Stimulated activated CD4-positive, alpha-beta T cell treated with anti-CD3 and anti-CD28 coated beads, Interleukin-1b, Interleukin-23, amount 100 ng/mL, for 24 hours (primary cell): ENCODE measurements at places on chromosomes 4 and X.

- no peak for DNase-seq
Observed at GRCh38 chrX:77689376-77689775, 96.6 kb downstream of the ATRX start.

DNA sequence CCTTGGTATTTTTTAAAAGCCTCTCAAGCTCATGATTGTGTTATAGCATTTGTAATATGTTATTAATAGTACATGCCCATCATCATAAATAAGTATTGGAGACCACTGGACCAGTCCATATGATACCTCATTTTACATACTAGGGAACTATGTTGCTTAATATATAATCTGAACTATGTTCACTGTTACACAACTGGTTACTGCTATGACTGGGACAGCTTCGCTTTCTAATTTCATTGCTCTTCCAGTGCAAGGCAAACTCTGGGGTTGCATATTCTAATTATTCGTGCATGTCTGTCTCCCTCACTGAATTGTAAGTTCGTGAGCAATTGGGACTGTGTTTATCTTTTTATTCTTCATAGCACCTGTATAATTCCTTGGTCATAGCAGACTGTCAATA lies 330.5 kb downstream of the RAPGEF2 start:
- no peak for DNase-seq

DNA sequence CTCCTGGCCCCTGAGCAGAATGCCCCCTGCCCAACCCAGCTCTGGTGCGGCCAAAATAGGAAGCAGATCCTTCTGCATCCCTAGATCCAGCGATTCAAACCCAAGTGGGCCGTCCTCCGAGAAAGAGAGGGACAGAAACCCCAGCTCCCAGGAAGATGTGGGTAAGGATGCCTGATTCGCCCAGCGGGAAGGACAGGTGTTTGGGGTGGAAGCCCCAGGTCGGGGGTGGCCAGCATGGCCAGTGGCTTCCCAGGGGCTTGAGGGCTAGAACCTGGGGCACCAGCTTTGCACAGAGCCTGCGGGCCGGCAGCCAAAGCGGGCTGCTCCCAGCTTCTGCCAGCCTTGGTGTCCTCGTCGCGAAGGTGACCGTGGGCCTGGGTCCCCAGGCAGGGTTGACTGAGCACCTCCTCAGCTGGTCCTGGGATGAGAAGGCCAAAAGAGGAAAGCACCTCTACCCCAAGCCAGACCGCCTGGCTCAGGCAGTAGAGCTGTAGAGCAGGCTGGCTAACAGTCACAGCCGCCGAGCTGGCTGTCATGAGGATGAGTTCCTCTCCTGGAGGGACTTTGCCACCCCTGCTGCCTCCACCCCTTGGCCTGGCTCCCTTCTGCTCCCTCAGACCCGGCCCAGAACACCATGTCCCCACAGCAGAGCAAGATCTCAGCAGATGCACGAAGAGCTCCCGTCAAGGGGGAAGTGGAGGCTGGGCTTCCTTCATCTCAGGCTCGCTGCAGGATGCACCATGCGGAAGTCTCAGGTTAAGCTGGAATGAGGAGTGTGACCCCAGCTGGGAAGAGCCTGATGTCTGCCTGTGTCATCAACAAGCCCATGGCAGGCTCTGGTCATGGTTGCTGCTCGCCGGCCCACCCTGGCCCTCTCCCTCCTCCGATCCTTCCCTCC lies 59.9 kb downstream of the CPZ start:
- no peak for DNase-seq

DNA sequence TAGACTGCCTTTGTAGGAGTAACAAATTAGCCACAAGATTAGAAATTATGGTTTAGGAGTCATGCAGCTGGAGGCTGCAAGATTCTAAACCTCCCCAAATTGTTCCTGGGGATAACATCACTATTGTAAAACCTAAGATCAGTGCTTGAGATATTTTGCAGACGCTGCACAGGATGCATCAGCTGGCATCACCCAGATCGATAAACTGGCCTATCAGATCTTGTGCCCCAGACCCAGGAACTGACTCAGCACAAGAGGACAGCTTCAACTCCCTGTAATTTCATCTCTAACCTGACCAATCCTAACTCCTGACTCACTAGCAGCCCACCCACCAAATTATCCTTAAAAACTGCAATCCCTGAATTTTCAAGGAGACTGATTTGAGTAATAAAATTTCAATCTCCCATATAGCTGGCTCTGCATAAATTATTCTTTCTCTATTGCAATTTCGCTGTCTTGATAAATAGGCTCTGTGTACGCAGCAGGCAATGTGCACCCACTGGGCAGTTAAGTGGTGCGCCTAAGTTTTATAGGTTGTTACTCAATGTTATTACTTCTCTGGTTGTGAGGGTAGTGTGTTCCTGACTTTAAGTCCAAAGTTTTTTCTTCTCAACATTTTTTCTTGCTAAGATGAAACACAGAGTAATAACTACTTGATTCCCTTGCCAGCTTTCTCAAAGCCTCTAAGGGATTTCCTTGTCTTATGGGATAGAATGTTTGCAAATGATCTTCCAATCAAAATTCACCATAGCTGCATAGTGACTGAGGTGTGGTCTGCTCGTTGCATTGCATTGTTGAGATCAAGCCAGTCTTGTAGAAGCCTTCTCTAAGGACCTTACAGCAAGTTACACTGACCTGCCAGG lies 312.3 kb upstream of the DKK2 start:
- no peak for DNase-seq

DNA sequence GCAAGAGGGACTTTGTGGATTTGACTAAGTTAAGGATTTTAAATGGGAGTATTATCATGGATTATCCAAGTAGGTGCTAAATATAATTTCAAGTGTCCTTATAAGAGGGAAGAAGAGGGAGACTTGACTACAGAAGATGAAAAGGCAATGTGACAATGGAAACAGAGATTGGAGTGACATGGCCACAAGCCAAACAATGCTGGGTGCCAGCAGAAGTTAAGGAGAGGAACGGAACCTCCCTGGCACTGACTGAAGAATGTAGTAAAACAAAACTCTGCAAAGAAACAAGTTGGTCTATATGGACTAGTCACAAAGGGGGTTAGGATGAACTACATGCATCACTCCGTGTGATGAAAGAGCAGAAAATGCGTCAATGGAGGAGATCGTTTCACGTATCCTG lies 395.8 kb upstream of the GALNT7 start:
- DNase-seq: no peak

DNA sequence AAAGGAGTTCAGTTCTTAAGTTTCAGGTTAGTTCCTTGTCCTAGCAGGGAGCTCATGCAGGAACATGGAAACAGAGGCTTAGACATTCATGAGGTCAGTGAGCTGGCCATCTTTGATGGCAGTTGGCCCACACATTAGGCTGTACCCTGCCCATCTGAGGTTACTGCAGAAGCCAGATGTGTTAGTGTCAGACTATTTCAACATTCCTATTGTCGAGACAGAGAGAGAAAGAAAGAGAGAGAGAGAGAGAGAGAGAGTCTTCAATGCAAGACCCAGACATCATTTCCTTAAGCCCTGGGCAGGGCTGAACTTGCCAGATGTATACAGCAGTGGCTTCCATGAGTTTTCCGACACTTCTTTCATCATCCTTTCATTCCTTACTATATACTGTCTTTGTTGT lies 91.3 kb downstream of the PPP1R2C start:
- DNase-seq: no peak

DNA sequence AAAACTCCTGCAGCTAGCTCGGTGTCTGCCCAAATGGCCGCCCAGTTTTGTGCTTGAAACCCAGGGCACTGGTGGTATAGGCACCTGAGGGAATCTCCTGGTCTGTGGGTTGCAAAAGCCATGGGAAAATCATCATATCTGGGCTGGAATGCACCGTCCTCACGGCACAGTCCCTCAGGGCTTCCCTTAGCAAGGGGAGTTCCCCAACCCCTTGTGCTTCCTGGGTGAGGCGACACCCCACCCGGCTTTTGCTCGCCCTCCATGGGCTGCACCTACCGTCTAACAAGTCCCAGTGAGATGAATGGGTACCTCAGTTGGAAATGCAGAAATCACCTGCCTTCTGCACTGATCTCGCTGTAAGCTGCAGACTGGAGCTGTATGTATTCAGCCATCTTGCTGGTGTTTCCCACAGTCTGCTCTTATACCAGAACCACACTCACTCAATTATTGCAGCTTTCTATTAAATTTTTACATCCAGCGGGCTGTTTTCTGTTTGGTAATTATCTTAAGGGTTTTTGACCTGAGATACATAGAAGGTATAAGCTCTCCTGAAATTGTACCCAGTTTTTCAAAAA lies 36.7 kb upstream of the NPNT start:
- DNase-seq: no peak

DNA sequence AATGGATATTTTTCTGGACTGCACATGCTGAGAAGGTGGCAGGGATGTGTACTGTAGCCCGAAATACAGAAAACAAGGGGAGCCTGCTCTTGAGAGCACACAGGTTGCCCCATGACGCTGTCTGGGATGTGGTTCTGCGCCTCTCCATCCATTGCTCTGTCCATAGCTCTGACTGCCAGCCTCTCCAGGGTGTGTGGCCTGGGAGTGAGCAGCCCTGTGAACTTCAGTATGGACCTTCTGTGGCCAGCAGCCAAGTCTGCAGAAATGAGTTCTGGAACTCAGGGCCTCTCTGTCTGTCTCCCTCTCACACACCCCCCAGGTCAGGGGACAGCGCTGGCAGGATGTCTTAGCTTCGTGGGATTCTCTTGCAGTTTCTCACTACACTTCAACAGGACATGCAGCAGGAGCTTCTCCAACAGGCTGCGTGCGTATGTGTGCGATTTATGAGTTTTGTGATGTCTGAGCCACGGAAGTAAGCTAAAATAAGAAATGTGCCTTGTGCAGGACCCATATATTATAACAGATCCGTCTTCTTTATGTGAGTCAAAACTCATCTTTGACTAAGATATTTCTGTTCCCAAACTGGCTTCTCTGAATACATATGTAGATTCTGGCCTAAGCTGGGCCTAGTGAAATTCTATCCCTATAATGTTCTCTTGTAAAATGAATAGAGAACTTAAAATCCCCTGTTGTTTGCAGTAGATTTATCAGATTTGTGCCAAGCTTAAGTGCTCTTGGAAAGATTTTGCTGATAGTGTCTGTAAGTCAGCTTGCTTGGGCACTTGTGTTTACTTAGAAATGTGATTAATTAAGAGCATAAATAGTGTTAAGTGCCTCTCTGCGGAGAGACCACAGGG lies 40.0 kb downstream of the PROM1 start:
- no peak for DNase-seq
